ENCODE measurements at places on chromosomes 3 and 15. TPM values are rescaled to one million over a fixed set of nuclear protein-coding genes. Genes with fewer than 3 reads are reported as not detected.

DNA sequence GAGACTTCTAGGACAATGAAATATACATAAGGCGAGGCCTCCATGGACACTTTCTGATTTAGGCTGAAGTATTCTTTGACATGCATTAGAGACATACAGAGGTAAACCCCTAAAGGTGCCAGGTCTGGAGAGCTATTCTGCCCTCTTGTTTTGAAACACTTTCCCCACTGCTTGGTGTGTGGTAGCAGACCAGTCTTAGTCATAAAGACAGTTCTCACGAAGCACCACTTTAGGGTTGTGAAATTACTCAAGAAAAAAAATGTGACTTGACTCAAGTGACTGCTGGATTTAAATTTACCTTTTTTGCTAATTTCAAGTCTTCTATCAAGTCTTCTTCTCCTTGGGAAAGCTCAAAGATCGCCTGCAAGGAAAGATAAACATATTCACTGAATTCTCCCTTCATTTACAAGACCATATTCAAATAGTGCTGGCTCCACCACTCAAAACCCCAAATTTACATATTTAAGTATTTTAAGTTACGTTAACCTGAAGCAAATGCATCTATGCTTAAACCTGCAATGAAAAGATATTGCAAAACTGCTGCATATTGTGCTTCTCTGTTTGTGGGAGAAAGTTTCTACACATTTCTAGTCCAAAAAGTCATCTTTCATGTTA, 48.4 kb downstream of the ARHGEF3 start:
- H3K27me3 ChIP-seq: no peaks in the 10 kb centered on the region
- H3K4me3 ChIP-seq: no peak overlapping the region
- no peak overlapping the region for H3K27ac ChIP-seq
- DNase-seq: no peak

DNA sequence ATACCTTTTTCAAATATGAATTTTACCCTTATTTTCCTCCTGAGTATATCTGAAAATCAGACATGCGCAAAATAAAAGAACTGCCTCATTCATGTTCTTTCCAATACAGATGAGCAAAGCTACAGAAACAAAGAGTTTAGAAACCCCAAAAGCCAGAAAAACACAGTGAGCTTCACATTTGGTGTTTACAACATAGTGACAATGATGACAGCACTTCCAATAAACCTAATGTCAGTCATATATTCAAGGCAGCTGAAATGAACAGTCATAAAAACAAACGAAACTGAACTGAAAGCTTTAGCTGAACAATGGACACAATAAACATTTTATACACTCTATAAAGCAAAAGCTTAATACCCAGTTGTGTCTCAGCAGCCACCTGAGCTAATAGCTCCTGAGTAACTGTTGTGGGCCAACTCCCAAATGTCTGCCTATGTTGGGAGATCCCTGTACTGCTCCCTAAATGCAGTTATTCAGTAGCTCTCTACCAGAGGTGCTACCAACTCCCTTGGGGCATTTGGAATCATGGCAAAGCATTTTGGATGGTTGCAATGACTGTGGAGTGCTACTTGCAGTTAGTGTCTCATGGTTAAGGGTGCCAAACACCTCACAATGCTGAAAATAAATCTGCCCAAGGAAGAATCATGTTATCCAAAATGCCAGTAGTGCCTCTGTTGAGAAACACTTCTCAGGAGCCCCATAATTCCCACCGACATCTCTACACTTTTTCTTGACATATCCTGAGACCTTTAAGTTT, 131.5 kb downstream of the TGFBR2 start:
- H3K36me3 ChIP-seq: no peaks in the 10 kb centered on the region
- no peaks in the 10 kb centered on the region for H3K27me3 ChIP-seq
- no peak overlapping the region for H3K4me3 ChIP-seq
- H3K27ac ChIP-seq: no peak overlapping the region

DNA sequence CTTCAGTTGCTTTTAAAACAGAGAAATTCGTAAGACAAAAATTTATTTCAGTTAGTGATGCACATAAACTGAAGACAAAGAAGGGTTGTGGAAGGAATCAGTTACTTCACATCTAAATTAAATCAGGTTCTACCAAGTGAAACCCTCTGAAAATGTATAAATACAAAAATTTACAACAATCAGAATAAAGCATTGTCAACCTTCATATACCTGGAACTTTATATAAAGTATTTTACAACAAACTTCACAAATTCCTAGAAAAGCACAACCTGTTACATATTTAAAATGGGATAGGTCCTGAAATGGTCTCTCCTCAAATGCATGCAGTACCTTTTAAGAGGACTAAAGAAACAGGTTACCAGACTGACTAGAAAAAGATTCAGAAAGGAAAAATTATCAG, 26.9 kb downstream of the ATOSA start:
- H3K4me1 ChIP-seq: no peaks in the 10 kb centered on the region
- no peaks in the 10 kb centered on the region for H3K36me3 ChIP-seq
- DNase-seq: no peak
- H3K27me3 ChIP-seq: no peaks in the 10 kb centered on the region
- H3K4me3 ChIP-seq: no peak overlapping the region
- peak overlapping the region; percentile 57 for H3K27ac ChIP-seq

GRCh38 chr3:73060302-73060723, 1.1 kb upstream of the EBLN2 start:
- no peak for DNase-seq
- H3K27me3 ChIP-seq: no peaks in the 10 kb centered on the region
- no peaks in the 10 kb centered on the region for H3K4me1 ChIP-seq

DNA sequence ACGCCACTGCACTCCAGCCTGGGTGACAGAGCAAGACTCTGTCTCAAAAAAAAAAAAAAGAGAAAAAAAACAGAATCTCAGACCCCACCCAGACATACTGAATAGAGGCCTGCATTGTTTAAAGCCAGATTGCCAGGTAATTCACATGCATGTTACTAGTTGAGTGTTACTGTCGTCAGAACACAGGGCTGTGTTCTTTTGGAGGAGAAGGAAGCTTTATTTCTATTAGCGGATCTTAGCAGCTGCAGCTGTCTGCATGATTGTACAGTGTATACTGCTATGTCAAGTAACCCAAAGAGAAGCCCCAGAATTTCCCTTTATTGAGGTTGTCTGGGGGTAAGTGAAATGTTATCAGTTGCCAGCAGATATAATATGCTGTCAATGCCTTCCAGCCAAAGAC, 496.6 kb upstream of the NAALADL2 start:
- no peak for DNase-seq
- H3K36me3 ChIP-seq: no peaks in the 10 kb centered on the region
- no peak overlapping the region for H3K4me3 ChIP-seq
- H3K27me3 ChIP-seq: no peaks in the 10 kb centered on the region
- no peak overlapping the region for H3K27ac ChIP-seq

GRCh38 chr3:155448531-155448930, 155.0 kb upstream of the STRIT1 start:
- no peaks in the 10 kb centered on the region for H3K4me1 ChIP-seq
- no peaks in the 10 kb centered on the region for H3K27me3 ChIP-seq
- no peaks in the 10 kb centered on the region for H3K36me3 ChIP-seq
- no peak overlapping the region for H3K4me3 ChIP-seq
- no peak for DNase-seq
- H3K27ac ChIP-seq: no peak overlapping the region

DNA sequence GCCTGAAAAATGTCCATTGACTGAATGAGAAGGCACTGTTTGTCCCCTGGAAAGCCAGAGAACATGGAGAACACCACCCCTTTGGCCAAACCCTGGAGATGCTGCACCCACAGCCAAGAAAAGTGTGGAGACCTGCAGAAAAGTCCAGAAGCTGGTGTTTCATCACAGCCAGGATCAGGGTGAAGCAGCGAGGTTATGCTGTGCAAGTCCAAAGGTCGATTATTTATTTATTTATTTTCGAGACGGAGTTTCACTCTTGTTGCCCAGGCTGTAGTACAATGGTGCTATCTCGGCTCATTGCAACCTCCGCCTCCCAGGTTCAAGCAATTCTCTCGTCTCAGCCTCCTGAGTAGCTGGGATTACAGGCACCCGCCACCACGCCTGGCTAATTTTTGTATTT, 5.5 kb upstream of the CTSH start:
- no peak overlapping the region for H3K4me3 ChIP-seq
- no peaks in the 10 kb centered on the region for H3K27me3 ChIP-seq
- no peaks in the 10 kb centered on the region for H3K36me3 ChIP-seq
- H3K4me1 ChIP-seq: peaks cover 4% of the 10 kb centered on the region
- H3K27ac ChIP-seq: no peak overlapping the region
- no peak for DNase-seq

GRCh38 chr3:151328298-151328995, 902 bp downstream of the P2RY13 start:
- no peaks in the 10 kb centered on the region for H3K36me3 ChIP-seq
- H3K4me3 ChIP-seq: no peak overlapping the region
- no peak for DNase-seq

- no peaks in the 10 kb centered on the region for H3K36me3 ChIP-seq
- no peak overlapping the region for H3K4me3 ChIP-seq
- H3K27me3 ChIP-seq: no peaks in the 10 kb centered on the region
- no peak for DNase-seq
These were observed 12.4 kb downstream of the EFCC1 start for GRCh38 chr3:129013491-129013891.

The TNFAIP8L3 gene
- 24.5 TPM for total RNA-seq

The MOBP gene
- 0.23 TPM for total RNA-seq

The DOCK3 gene
- 0.97 TPM for total RNA-seq

The GPR176 gene
- total RNA-seq: 73.6 TPM

Data from aorta (tissue), 5 donors.